ENCODE measurements at places on chromosomes 12 and 14.

GRCh38 chr12:92141591-92142121 lies 4.0 kb downstream of the BTG1 start:
- no peak for DNase-seq

DNA sequence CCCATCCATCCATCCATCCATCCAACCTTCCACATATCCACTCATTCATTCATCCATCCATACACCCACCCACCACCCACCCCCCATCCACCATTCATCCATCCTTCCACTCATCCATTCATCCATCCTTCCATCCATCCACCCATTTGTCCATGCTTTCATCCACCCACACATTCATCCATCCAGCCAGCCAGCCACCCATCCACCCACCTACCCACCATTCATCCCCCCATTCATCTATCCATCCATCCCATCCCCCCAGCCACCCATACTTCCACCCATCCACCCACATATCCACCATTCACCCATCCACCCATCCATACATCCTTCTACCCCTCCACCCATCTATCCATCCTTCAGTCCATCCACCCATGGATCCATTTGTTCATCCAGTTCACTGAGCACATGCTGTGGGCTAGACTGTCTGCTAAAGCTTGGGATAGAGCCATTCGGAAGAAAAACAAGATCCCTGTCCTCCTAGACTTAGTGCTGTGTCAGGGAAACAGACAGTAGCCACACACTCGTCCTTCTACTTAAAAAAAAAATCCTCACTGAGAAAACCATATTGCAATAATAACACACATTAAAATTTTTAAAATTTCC lies 377.5 kb downstream of the ADGRD1 start:
- DNase-seq, result no peak

- DNase-seq, result no peak
These were observed 23.3 kb upstream of the HMGA2 start for GRCh38 chr12:65800937-65801336.

- no peak for DNase-seq
These were observed 702.9 kb downstream of the TRHDE start for GRCh38 chr12:72974954-72975555.

DNA sequence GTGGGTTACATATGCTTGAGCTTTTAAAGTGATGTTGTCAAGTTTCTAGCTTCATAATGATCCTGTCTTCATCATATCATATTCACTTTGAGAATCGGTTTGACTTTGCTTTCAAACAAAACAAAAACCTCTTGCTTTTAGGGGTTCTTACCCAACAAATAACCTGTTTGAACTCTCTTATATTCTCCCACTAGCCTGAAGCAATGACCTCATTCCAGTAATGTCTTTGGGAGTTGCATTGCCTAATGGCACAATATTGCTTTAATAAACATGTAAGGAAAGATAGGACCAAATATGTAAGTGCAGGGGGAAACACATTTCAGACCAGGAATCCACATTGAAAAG lies 27.7 kb downstream of the WBP11 start:
- DNase-seq, result no peak

- DNase-seq, result no peak
These were observed 521.1 kb upstream of the MGAT4C start for GRCh38 chr12:86777325-86777724.
